ENCODE measurements at places on chromosomes 3 and 15.

DNA sequence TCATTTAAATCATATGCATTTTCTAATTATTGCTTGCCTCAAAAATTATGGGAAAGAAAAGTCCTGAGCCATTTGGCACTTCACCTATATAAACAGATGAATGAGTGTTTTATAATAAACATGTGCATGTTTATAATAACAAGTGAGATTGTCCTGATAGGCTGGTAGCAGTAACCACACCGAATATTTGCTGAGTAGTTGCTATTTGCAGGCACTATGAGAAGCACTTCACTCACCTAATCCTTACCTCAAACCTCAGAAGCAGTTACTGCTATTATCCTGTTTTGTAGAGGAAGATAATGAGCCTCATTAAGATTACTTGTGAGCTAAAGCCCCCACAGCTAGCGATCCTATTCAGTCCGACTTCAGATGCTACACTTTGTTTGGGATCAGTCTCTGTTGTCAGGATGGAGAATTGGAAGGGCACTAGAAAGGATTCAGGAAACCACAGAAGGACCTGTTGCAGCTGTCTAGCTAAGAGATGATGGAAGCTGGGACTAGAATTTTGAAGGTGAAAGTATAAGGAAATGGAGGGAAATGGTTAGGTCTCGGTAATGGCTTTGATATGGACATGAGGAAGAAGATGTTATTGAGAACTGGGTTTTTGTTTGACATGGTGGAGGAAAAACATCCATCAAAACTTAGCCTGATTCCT is 28.4 kb upstream of the MAGI1 start:
- no peak for DNase-seq
- H3K27ac ChIP-seq = no peak overlapping the region
- H3K36me3 ChIP-seq = no peaks in the 10 kb centered on the region
- no peaks in the 10 kb centered on the region for H3K27me3 ChIP-seq
- H3K4me3 ChIP-seq = no peak overlapping the region

- no peaks in the 10 kb centered on the region for H3K27me3 ChIP-seq
- H3K27ac ChIP-seq = no peak overlapping the region
Observed at GRCh38 chr3:138640537-138640936, 32.0 kb downstream of the FAIM start.

DNA sequence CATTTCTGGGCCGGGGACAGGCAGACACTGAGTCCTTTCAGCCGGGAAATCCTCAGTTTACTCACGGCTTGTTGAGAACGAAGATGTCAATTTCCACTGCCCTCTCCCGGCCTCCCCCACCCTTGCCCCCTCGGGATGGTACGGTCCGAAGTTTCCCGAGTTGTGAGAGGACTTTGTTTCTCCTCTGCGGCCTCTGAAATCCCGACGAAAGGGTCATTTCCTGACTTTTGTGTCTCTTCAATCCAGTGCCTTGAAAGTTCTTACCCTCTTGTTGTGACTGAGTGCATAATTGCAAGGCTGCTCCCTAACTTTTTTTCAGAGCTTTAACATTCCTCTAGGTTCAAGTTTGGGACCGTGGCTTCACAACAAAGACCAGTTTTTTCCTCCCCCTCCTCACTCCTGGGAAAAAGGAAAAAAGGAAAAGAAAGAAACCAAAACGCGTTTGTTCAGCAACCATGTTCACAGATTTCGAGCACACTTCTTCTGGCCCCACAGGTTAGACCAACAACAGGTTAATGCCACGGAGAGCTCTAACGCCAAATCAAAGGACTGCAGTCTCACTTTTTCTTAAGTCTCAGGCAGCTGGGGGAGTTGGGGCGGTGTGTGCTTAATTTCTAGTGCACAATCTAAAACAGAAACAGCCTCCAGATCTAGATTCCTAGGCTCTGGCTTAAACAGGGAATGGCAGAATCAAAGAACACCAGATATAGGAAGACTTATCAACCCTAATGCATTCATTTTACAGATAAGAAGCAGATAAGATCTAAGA is 138.9 kb downstream of the TMCO5A start:
- DNase-seq = peak; percentile 30
- peak overlapping the region; percentile 88 for H3K27ac ChIP-seq
- no peaks in the 10 kb centered on the region for H3K36me3 ChIP-seq

DNA sequence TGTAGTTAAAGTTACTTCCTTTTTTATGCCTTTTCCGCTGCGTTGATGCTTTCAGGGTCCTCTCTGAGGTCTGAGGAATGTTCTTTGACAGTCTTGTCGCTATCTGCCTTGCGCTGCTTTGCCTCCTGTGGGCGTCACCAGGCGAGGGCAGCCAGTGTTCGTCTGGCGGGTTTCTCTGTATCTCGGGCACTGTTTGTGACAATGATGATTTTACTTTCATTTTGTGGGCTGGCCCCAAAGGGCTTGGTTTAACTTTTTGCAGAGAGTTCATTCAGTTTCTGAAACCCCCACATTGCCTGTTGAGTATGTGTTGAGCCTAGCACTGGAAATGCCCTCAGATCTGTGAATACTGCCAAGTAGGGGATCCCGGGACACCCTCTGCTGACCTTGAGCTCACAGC is 24.6 kb upstream of the SACM1L start:
- peak; percentile 9 for DNase-seq
- H3K4me1 ChIP-seq = no peaks in the 10 kb centered on the region
- H3K27me3 ChIP-seq = no peaks in the 10 kb centered on the region
- no peak overlapping the region for H3K27ac ChIP-seq
- peaks cover 16% of the 10 kb centered on the region for H3K36me3 ChIP-seq

DNA sequence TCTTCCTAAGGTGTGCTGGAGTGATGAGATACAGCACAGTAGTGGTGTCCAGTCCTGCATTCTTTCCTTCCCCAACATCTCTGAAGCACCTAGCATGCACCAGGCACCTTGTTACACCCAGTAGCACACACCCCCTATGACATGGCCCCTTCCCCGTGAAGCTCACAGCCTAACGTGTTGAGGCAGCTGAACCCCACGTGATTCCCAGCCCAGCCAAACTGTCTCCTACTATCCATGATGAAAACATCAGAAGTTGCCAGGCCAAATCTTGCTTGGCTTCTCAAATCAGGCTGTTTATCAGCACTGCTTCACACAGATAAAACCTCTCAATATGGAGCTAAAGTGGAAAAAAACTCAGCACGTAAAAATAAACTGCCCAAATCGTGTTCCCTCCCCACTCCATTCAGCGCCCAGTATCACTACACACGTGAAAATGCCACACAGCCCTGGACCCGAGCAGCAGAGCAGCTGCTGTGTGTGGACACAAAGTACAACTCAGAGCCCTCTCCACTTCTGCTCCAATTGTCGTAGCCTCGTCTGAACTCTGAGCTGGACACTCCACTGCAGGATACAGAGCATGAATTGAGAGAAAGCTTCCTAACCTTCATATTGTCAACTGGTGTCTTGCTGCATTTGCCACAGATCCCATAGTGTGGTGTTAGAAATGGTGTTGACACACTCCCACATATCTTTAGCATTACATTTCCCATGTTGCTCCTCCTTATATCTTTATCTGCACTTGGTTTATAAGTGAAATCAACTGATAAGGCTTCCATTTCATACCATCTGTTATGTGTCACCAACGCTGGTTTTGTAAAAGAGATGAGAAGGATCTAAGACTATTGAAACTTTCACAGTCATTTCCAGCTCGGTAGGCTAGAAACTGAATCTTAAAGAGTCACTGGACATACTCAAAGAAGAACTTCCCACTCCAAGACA is 279.8 kb downstream of the RORA start:
- H3K4me3 ChIP-seq = no peak overlapping the region
- no peaks in the 10 kb centered on the region for H3K36me3 ChIP-seq
- no peak for DNase-seq
- peaks cover 4% of the 10 kb centered on the region for H3K4me1 ChIP-seq

DNA sequence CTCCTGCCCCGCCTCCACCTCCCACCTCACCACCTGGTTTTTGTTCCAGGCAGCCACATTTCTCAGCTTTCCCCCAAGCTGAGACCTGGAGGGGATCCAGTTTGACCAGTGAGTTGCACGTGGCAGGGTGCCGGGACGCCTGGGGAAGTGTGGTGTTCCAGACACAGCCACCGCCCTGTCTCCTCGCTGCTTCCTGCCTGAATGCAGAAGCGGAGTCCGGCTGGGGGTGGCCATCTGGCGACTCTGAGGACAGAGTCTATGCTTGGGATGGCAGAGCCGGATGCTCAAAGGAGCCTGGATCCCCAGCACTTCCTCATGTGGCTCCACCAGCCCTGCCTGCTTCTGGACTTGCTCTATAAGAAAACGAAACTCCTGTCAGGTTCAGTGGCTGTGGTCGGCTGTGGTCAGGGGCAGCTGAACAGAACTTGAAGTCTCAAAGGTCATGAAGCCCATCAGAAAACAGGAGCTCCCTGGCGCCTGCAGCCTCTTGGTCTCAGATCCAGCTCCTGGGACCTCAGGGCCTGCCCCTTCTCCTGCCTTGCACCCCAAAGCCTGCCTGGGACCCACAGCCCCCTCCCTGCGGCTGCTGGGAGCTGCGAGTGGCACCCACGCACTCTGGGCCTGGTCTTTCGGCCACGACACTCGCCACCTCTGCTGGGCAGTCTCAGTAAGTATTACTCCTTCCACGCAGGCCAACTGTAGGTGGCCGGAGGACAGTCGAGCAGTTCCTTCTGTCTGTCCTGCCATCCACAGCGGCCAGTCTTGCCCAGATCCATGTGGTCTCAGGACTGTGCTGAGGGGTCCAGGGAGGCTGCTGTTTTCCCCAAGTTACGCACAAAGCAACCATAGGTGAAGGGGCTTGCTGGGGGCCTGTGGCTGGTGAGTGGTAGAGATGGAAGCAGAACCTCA is 112.8 kb upstream of the MEF2A start:
- no peaks in the 10 kb centered on the region for H3K27me3 ChIP-seq
- no peaks in the 10 kb centered on the region for H3K36me3 ChIP-seq
- no peak for DNase-seq
- H3K4me1 ChIP-seq = no peaks in the 10 kb centered on the region
